ENCODE measurements at places on chromosomes 1 and 21.

DNA sequence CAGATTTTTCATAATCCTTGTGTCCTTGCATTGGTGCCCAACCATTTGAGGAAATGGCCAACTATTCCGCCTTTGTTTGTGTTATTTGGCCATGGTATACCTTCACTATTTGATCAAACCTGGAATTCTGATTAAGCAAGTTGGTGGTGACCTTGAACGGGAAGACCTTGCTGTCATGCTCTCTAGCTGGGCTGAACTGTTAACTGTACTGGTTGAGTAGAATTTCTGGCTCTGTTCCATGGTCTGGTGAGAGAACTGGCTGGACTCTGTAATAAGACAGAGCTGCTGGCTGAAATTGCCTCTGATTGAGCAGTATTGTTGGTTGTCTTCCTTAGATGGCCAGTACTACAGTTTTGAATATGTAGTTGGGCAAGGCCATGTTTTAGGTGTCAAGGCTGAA lies 3.0 kb upstream of the LCE3C start:
- no peak for DNase-seq

GRCh38 chr1:91647061-91647460 lies 146.4 kb downstream of the CDC7 start:
- no peak for DNase-seq

DNA sequence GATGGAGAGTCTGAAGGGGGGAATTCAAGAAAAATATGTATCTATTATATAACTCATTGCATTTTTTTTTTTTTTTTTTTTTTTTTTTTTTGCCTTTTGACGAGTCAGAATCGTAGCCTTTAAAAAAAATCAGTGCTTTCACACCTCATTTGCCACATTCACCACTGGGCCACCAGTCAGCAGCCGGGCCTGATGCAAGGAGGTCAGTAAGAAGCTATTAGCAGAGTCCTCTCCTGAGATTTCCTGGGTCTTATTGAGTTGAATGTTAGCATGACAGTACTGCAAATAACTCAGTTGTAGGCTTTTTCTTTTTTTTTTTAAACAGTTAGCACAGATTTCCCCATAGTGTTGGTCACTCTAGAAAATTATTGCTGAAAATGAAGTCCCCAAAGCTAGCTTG lies 139.8 kb downstream of the SPATA17 start:
- no peak for DNase-seq

DNA sequence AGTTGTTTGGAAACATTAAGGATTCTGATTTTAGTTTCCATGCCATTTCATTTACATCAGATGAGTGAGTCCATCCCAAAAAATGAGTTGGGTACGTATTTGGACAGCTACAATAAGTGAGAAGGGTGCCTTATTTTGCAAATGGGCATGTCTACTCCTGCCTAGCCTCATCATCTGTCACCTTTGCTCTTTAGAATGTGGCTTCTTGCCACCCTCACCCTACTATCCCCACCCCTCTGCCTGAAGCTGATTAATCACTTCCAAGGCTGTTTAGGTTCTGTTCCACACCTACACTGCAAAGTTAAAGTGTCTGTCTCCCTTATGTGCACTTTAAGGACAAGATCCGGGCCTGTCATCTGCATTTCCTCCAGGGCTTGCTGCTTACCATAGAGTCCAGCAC lies 61.2 kb downstream of the ST6GALNAC5 start:
- DNase-seq: no peak

DNA sequence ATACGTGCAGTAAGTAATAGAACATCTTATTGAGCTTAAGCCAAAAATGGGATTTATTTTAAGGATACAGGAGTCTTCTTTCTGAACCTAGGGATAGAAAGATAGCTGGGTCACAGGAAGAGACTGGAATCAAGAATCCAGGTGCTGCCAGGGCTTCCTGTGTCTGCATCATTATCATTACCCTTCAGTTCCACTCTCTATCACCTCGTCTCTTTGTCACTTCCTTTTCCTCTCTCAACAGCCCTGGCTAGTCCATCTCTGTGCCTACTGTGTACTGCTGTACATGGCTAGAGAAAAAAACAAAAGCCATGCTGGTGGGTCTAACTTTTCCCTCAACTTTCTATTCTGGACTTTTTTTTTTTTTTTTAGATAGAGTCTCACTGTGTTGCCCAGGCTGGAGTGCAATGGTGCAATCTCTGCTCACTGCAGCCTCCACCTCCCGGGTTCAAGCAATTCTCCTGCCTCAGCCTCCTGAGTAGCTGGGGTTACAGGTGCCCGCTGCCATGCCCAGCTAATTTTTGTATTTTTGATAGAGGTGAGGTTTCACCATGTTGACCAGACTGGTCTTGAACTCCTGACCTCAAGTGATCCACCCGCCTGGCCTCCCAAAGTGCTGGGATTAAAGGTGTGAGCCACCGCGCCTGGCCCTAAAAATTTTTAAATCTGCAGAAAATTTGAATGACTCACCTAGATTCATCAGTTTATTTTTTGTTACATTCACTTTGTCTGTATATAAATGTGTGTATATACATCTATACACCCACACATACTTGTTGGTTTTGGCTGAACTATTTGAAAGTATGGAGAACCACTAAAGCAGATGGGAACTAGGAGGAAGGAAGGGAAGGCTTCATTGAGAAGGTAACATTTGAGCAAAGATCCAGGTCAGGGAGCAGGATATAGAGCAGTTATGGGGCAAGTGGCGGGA lies 31.9 kb downstream of the UBE4B start:
- no peak for DNase-seq

Measured in NCI-H1092 treated with DMSO at 0.1 percent for 48 hours (cell line).